ENCODE measurements at places on chromosomes 7 and 10.

GRCh38 chr7:134587750-134588149 is 38.8 kb downstream of the AKR1B15 start:
- DNase-seq: no peak

DNA sequence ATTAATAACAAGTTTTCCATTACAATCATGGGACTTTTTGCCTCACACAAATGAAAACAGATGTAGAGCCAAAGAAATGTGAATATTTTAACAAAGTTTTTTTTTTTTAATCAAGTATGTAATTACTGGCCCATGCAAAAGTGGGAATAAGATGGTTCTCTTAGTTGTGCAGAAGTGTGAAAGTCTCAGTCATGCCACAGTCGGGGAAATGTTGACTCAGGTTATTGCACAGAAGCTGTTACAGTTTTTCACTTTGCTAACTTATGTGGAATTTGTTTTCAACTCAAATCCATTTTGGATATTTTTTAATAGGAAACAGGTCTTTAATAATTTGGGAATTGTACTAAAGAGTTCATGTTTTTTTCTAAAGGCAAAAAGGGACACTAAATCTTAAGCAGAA is 44.0 kb upstream of the CAV2 start:
- DNase-seq: no peak

DNA sequence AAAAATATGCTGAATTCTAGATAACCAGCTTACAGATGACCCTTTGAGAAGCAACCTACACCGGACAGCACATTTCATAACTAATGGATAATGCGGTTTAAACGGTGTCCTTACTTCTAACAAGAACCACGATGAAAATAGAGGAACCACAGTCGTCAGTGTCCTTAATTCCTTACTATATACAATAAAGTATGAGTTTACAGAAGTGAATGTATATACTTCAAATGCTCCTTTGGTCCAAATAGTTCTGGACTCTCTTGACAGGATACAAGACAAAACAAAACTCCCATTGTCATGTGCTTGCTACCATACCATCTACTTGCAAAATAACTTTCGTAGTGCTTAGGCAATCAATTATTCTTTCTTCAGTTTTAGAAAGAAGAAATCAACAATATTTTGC is 2.4 kb downstream of the NAMPT start:
- DNase-seq: no peak

- DNase-seq: peak; percentile 21
Measured at GRCh38 chr10:126012485-126012884, 116.1 kb downstream of the FANK1 start.

DNA sequence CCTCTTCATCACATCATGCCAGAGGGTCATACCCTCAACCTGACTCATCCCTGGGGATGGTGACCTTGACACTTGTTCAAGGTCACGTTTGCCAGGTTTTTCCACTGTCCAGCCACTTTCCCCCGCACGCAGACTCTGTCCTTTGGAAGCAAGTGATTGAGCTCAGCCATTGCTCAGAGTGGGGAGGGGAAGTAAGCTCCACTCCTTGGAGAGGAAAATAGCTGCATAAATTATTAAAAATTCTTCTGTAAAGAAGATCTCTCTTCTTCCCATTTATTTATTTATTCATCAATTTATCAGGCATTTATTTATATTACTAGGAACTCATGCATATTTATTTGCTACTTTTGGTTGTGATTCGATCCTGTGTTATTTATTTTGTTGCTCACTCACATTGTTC is 88.0 kb downstream of the GLRX3 start:
- no peak for DNase-seq

DNA sequence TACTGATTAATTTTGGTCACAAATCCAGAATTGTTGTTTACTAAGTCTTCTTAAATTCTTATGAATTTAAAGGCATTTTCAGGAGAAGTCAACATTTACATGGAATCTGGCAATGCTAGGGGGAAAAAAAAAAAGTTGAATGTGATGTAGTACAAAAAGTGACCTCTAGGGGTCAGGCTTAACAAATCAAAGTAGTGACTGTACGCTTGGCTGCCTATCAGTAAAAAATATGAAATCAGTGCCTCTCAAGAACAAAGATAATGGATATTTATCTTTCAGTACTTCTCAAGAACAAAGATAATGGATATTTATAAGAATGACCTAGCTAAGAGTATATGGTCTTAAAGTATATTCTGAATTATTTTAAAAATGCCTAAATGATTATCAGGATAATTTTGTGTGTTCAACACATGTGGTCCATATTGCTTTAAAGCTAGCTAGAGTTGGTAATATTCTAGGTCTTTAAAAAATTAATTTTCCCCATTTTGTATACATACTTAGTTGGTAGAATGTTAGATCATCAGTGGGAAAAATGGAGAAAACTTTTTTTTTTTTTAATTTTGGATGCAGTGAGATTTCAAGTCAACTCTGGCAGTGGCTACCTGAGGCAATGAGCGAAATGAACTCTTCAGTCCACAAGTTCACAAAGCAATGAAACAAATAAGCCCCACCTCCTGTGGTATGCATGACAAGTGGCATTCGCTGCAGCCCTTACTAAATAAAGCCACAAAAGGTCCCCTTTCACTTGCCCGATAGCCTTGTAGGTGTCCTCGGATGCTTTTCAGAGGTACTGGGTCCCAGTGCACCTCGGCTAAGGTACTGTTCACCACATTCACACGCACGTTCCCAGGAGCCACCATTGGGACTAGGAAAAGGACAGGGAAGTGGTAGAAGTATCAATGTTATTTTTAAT is 51.2 kb upstream of the LAMB4 start:
- DNase-seq: peak; percentile 86

DNA sequence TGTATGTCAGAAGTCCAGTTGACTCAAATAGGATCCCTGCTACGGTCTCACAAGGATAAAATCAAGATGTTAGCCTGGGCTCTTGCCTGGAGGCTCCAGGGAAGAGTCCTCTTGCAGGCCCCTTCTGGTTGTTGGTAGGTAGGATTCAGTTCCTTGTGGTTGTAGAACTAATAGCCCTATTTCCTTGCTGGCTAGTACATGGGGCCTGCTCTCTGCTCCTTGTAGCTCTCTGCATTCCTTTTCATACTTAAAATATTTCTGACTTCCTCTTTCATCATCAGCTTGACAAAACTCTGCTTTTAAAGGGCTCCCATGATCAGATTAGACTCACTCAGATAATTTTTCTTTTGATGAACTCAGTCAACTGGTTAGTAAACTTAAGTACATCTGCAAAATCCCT is 756.7 kb downstream of the GATA3 start:
- no peak for DNase-seq

DNA sequence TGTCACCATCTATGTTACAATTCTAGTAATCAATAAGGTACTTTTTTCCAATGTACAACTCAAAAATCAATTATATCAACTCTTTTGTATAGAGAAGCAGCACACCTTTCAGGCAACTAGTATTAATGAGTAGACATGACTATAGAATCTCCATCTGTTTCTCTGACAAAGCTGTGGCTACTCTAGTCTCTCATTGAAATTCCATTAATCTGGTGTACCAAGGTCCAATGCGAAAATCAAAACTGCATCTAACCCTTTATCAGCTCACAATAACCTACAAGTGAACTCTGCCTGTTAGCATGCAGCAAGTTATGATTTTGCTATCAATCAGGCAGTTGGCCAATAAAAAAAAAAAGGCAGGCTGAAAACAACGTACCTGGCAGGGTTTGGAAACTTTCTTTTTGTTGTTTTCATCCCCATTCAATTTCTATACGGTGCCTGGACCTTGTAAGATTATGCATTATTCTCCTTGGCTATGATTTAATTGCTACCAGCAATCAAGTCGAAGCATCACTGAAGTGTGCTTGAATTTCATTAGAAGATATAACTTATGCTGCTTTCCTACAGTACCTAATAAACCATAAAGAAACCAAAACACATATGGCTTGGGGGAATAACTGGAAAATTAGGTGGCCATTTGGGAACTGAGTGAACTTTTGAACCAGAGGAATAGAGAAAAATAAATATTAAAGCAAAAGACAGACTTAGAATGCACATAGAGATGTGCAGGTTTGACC is 23.2 kb downstream of the SKAP2 start:
- no peak for DNase-seq

- DNase-seq: no peak
Measured at GRCh38 chr7:83509255-83510021, 139.5 kb downstream of the SEMA3E start.

GRCh38 chr7:7595451-7595850 is 28.8 kb downstream of the MIOS start:
- peak; percentile 59 for DNase-seq

- no peak for DNase-seq
Measured at GRCh38 chr10:18099415-18099814, 40.8 kb upstream of the CACNB2 start.

- no peak for DNase-seq
Measured at GRCh38 chr7:142916508-142916907, 17.0 kb downstream of the TRPV5 start.

- no peak for DNase-seq
Measured at GRCh38 chr7:77846317-77847092, 47.9 kb downstream of the PHTF2 start.

DNA sequence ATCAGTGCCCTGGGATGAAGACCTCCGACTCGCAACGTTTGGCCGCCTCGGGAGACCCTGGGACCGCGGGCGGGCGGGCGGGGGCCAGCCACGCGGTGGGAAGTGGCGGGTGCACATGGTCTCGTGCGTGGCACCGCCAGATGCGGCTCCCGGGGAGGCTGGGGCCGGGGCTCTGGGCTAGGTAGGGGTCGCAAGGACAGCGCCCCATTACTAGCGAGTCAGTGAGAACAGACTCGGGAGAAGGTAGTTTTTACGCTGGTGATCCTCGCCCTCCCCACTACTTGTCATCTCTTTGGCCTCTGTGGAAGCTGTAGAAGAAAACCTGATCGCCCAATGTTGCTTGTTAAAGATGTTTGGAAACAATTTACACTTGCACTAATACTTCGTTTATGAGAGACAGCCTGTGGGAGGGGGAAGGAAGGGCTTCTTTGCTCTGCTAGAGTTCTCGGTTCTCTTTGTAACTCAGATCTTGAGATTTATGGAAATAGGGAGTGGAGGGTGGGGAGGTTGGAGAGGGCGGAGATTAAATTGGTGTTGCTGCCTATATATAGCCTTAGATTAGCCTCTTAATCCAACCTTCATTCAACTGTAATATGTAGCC is 591 bp downstream of the BZW2 start:
- peak; percentile 26 for DNase-seq

- no peak for DNase-seq
Measured at GRCh38 chr7:135853499-135853898, 104.9 kb upstream of the FAM180A start.

GRCh38 chr10:77494327-77494726 is 143.3 kb downstream of the KCNMA1 start:
- peak; percentile 21 for DNase-seq

DNA sequence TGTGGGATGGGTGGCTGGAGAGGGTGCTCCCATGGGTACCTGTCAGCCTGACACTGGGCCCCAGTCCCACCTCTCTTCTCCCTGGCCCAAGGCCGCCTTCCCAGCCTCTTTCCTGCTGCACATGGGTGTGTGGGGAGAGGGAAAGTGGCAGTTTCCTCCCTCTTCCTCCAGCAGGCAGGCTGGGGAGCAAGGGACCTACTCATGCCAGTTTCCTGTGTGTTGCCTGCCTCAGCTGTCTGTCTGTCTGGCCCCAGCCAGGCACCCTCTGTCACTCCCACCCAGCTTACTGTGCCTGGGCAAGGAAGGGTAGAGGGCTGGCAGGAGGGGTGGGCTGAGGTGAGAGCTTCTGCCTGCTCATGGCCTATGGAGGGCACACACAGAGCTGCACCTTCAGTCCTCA is 46.3 kb upstream of the PCBD1 start:
- no peak for DNase-seq

GRCh38 chr10:29873941-29874484 is 185.4 kb downstream of the JCAD start:
- no peak for DNase-seq

DNA sequence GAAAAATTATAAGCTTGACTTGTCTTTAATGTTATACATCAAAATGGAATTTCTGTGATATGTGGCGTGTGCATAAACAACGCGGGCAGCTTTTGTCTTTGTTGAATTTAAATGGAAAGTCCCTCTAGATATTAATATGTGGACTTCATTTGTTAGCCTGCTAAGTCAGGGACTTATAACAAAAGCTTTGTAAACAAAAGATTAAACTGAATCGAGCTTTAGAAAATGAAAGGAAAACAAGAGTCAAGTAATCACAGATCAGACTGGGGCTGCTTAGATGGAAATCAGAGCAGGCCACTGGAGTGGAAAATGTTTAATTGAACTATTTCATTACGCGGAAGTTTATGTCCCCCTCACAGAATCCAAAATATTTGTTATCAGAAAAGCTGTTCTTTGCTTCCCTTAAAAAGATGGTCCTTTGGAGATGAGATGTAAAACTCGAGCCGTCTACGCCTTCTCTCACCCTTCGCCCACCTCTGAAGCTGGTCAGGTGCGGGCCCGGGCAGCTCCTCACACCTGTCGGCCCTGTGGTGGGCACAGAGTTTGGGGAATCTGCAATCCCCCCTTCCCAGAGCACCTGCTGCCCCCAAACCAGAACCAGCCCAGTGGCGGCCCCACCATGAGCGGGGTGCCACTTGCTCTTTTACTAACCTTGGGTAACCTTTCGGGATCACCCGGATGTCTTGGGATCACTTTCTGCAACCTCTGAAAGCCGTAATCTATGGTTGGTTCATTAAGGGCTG is 116.2 kb downstream of the EBF3 start:
- DNase-seq: no peak

DNA sequence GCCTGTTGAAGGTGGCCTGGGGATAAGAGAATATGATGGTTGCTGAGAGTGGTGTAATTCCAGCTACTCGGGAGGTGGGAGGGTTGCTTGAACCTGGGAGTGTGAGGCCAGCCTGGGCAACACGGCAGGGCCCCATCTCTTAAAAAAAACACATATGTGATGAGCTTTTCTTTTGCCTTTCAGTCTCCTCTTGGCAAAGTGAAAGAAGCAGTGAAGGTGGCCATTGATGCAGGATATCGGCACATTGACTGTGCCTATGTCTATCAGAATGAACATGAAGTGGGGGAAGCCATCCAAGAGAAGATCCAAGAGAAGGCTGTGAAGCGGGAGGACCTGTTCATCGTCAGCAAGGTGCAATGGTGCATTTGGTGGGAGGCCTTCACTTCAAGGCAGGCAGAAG is 3.1 kb downstream of the AKR1B10 start:
- no peak for DNase-seq

- no peak for DNase-seq
Measured at GRCh38 chr10:131017566-131018285, 293.8 kb downstream of the TCERG1L start.

DNA sequence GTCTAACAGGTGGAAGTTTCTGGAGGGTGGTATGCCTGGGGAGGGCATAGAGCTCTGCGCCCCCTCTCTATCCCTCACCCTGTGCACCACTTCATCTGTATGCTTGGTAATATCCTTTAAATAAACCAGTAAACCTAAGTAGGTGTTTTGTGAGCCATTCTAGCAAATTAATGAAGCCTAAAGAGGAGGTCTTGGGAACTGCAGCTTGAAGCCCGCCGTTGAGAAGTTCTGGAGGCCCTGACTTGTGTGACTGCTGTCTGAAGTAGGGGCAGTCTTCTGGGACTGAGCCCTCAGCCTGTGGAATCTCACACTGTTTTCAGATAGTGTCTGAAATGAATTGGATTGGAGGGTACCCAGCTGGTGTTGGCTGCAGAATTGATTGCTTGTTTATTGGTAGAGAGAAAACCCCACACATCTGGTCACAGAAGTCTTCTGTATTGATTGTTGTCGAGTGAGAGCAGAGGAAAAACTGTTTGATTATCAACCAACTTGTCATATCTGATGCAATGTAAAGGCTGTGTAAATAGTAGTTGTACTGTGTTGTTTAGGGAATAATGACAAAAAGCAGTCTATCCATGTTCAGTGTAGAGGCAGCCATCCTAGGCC is 4.7 kb downstream of the CRCP start:
- DNase-seq: no peak

- DNase-seq: no peak
Measured at GRCh38 chr10:20672741-20673140, 224.4 kb downstream of the NEBL start.

Measured in dermis blood vessel endothelial cell (primary cell).